ENCODE measurements at places on chromosomes 2 and 18.
A peak's percentile ranks its signal among the peaks of the same experiment; 100 is the strongest.

GRCh38 chr18:78031589-78031988 is 781.9 kb downstream of the GALR1 start:
- no peak for DNase-seq

- DNase-seq = no peak
Observed at GRCh38 chr18:36086186-36086585, 18.8 kb upstream of the RPRD1A start.

- DNase-seq = no peak
Observed at GRCh38 chr18:23971666-23972230, 42.8 kb upstream of the TTC39C start.

GRCh38 chr2:43178055-43178598 is 48.3 kb downstream of the ZFP36L2 start:
- DNase-seq = no peak

GRCh38 chr2:31893094-31893493 is 117.7 kb downstream of the MEMO1 start:
- DNase-seq = no peak

- peak; percentile 36 for DNase-seq
Observed at GRCh38 chr2:68709421-68709911, 25.1 kb upstream of the ARHGAP25 start.

DNA sequence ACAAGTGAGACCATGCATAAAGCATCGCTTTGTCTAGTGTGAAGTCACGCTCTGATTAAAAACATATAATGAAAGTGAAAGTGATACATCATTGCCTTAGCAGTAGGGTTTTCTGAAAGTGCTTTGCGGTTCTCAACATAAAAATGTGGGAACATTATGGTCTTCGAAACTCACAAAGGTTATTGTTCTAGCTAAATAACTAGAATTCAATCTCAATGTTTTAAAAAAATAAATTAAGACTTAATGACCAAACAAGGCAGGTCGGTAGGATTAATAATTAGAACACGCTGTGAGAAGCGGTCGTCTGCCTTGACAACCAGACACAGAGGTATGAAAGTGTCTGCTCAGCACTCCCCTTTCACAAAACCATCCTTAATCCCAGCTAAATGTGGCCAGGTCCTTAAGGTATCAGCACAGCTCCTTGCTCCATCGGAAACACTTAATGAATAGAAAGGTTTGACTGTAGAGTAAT is 42.2 kb downstream of the KLHL14 start:
- peak; percentile 34 for DNase-seq

GRCh38 chr2:101736233-101736632 is 38.7 kb downstream of the MAP4K4 start:
- no peak for DNase-seq

DNA sequence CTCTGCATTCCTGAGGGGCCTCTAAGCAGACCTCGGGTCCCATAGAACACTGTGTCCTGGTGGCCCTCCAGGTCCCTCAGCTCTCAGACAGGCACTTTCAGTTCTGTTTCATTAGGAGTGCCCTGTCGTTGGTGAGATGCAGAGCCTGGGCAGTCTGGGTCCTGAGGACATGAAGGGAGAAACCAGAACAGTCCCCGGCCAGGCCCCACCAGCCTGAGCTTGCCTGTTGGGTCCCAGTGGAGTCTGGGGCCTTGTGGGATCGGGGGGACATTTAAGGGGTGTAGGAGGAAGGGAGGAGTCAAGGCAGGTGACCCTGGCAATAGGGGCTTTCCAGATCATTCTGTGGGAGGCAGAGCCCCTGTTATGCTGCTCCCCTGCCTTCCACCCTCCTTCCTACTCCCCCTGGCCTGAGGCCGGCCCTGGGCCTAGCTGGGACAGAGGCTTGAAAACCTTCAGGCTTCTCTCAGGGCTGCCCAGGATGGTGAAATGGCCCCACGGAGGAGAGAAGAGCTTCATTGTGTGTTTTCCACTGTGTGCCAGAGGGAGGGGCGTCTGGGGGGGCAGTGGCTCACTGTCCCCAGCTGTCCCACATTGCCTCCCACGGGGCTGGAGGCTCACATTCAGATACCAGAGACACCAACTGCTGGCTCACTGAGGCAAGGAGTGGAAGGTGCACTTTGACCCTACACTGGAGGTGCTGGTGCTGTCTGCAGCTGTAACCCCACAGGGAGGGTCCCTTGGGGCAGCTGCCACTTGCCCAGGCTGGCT is 26.6 kb upstream of the CATIP start:
- DNase-seq = no peak
